ENCODE measurements at places on chromosomes 2 and 18.
A peak's percentile ranks its signal among the peaks of the same experiment; 100 is the strongest.

- DNase-seq = no peak
Observed at GRCh38 chr2:67164771-67165522, 232.2 kb upstream of the ETAA1 start.

- DNase-seq = no peak
Observed at GRCh38 chr2:31266804-31267203, 32.9 kb downstream of the EHD3 start.

DNA sequence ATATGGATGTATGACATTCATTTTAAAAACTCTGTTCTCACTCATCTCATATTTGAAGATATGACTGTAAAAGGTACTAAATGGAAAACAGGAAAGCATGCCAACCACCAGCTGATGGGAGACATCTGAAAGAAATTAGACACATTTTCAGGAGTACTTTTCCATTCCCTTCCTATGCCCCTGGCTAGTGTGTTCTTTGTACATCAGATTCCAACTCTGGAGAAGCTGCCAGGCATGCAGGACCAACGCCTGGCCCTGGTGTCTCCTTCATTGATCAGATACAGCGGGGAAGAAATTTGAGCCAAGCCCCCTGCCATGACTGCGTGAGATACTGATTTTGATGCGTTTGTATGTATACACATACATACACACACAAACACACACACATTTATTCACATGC is 599.0 kb upstream of the SYT4 start:
- no peak for DNase-seq

DNA sequence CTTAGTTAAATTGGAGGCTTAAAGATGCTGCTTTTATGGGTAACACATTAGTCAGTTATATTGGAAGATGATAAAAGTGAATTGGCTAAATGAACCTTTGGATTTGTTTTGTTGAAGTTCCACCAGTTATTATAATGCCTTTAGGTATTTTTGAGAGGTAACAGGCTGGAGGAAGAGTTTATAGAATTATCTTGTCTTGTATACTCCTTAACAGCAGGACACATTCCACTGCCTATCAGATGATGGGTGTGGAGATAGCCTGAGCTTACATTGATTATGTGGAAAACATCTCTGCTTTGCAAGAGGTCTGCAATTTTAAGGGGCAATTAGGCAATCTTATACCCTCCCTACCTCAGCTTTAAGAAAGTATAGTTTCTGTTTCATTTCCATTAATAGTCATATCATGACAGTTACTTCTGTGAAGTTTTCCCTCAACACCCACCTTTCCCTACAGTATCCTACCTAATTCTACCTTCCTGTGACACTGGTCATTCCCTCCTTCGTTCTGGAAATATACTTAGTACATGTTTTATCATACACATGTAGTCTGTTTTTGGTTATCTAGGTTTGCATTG is 403.7 kb upstream of the SPRED2 start:
- no peak for DNase-seq

- DNase-seq = peak; percentile 41
Observed at GRCh38 chr2:29114946-29115609, at the start of gene CLIP4. CLIP4 (plus strand) TSS chr2:29115415; CDS start chr2:29121389, 5,974 bp downstream.

DNA sequence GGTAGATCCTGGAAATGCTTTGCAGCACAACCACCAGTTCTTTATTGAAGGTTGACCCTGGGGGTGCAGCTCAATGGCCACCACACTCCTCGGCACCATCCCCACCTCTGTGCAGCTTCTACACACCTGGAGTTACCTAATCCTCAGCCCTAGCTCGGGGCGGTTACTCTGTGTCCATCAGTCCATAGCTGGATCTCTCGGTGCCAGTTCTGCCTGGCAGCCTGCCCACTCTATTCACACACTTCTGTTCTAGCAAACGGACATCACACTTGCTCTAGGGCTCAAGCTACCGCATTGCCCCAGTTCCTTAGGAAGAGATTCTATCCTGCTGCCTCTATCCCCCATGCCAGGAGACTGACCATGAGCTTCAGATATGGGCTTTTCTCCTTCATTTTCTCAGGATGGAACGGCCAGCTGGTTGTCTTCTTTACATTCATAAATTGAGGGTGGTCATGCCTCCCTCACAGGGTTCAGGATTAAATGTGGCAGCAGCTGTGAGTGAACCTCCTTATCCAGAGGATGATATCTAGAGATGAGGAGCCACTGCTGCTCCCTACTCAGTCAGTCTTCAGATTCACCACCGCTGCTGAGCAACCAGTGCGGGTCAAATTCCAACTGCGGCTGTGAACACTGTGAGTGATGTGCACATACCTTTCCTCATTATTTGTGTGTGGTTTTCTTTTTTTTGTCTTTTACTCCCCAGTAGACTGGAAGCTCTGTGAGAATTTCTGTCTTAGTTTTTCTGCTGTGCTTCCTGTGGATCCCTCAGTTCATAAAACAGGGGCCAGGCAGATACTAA is 66.9 kb upstream of the TRIB2 start:
- no peak for DNase-seq

GRCh38 chr18:59783138-59783537 is 85.9 kb upstream of the CCBE1 start:
- DNase-seq = peak; percentile 36

- DNase-seq = no peak
Observed at GRCh38 chr2:133422931-133423351, 145.3 kb downstream of the NCKAP5 start.

GRCh38 chr2:429575-430254 is 141.8 kb upstream of the ALKAL2 start:
- no peak for DNase-seq

DNA sequence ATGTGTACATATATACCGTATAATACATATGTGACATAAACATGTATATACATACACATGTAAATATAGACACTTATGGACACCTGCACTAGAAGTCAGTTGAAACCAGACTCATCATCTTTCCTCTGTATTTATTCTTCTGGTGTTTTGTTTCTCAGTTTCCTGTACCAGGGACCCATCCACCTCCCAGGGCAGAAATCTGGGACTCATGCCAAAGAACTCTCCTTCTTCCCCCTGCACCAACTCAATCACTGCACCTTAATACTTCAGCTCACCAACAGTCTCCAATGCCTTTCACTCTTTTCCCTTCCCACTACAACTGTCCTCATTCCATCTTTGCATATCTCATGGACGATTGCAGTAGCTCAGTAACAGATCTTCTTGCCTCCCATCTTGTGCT is 428.0 kb downstream of the FBXO15 start:
- DNase-seq = no peak

- DNase-seq = no peak
Observed at GRCh38 chr2:33535421-33535820, 59.0 kb downstream of the RASGRP3 start.

GRCh38 chr2:205086662-205087061 is 541.4 kb downstream of the PARD3B start:
- no peak for DNase-seq

DNA sequence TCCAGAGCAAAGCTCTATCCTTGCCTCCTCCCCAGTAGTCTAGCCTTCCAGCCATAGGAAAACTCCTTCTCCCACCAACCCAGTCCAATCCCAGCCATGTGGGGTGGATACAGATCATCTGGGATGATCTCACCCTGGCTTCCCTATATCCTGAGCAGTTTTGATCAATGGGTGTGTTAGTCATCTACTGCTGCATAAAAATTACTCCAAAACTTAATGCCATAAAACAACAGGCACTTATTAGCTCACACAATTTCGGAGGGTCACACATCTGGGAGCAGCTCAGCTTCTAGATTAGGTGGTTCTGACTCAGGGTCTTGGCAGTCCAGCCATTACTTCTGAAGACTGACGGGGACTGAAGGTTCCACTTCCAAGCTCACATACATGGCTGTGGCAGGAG is 190.4 kb downstream of the SPP2 start:
- no peak for DNase-seq

- no peak for DNase-seq
Observed at GRCh38 chr2:224956706-224957105, 85.6 kb downstream of the DOCK10 start.

DNA sequence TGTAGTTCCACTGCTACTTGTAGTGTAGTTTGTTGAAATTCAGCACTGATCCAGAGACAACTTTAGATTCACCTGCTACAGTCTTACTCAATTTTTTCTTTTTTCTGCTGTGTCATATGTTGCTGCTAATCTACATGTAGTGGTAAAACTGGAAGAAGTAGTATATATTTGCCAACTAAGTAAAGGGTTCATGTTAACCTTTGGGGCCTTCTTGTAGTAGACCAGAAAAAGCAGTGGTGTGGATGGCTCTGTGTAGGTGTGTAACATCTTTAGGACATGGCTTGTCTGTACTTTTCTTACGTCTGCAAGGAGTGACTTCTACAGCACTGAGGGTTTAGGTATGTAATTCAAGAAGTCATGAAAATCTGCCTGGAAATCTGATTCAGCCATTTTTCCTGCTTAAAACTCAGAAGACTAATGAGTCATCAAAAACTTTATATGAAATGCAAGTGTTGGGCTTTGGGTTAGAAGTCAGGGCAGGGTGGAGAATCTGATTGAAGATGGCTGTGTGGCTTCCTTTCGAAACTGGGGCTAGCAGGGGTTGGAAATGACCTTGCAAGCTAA is 8.4 kb downstream of the PTPRM start:
- no peak for DNase-seq

GRCh38 chr18:62716619-62717168 is 1.4 kb downstream of the PHLPP1 start:
- DNase-seq = peak; percentile 51

DNA sequence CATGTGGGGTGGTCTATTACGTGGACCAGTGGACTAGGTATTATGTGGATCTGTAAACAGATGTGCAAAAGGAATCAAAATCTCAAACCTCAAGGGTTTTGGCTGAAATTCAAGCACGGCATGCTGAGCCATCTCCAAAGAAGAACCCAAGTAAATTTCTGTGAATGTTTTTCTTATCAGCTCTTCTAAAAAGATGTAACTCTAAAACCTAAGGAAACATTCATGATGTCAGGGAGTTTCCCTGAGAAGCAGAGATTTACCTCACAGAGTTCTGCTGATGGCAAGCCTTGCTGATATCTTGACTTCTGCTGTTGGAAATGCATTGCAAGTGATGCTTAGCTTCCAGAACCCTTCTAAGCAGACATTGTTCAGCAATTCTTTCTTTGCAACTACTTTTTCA is 21.6 kb downstream of the DSG4 start:
- no peak for DNase-seq

DNA sequence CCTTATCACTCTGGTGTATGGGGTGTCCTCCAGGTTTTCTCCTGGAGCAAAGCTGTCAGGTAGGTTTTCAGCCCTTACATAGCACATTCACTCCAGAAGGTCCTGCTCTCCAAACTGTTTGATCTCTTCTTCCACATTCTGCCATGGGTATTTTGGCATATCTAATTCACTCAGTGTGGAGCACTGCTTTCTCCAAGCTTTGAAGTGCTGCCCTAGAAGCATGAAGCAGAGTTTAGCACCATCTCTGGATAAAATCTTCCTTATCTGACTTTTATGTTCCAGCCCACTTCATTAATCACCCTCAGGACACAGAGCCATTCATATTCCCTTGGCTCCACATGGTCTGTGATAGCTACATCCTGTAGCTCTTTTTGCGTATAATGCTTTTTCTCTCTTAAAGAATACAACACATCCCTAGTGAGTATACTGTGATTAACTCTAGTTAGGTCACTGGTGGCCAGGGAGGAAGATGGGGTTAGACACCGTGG is 56.7 kb upstream of the ARHGAP28 start:
- no peak for DNase-seq

GRCh38 chr2:2586931-2587330 is 255.9 kb upstream of the MYT1L start:
- no peak for DNase-seq

GRCh38 chr2:1653956-1654695 is 90.2 kb downstream of the PXDN start:
- no peak for DNase-seq

DNA sequence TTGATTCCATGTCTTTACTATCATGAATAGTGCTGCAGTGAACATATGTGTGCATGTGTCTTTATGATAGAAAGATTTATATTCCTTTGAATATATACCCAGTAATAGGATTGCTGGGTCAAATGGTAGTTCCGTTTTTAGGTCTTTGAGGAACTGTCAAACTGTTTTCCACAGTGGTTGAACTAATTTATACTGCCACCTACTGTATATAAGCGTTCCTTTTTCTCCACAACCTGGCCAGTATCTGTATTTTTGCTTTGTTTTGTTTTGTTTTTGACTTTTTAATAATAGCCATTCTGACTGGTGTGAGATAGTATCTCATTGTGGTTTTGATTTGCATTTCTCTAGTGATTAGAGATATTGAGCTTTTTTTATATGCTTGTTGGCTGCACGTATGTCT is 641.6 kb downstream of the SUCLG1 start:
- peak; percentile 50 for DNase-seq

- peak; percentile 89 for DNase-seq
Observed at GRCh38 chr2:219388121-219388906, 602 bp upstream of the DNPEP start.

DNA sequence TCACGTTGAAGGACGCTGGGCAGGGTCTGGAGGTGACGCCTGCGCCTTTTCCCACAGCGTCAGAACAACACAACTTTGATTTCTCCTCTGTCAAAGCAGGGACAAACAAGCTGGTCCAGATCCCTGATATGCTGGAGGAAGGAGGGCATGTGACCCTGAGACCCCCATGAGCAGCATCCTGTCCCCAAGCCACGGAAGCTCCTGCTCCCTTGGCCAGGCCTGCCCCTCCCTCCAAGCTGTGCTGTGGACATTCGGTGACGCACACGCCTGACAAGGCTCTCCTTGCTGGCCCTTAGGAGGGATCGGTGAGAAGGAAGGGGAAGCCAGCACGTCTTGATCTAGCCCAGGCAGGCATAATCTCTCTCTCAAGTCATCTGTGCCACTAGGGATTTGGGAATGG is 11.3 kb downstream of the MLPH start:
- DNase-seq = no peak

- no peak for DNase-seq
Observed at GRCh38 chr2:60500861-60501260, 52.6 kb downstream of the BCL11A start.

GRCh38 chr2:33216508-33217182 is 259.8 kb upstream of the RASGRP3 start:
- DNase-seq = no peak

DNA sequence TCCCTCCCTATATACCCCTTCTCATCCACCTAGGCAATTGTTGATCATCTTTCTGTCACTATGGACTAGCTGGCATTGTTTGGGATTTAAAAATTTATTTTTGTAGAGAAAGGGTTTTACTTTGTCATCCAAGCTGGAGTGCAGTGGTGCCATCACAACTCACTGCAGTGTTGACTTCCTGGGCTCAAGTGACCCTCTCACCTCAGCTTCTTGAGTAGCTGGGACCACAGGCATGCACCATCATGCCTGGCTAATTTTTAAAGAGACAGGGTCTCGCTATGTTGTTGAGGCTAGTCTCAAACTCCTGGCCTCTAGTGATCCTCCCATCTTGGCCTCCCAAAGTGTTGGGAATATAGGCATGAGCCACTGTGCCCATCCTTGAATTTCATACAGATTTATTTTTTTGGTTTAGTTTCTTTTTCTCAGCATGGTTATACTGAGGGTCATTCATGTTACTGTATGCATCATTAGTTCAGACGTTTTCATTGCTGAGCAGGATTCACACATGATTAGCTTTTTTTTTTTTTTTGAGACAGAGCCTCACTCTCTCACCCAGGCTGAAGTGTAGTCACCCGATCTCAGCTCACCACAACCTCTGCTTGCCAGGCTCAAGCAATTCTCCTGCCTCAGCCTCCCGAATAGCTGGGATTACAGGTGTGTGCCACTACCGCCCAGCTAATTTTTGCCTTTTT is 8.6 kb upstream of the PCARE start:
- no peak for DNase-seq

- no peak for DNase-seq
Observed at GRCh38 chr2:54626131-54626530, 97.3 kb upstream of the EML6 start.

GRCh38 chr2:88845772-88846661 is 154.5 kb downstream of the RPIA start:
- no peak for DNase-seq

- peak; percentile 89 for DNase-seq
Observed at GRCh38 chr2:199462956-199463692, 5.4 kb upstream of the SATB2 start.

All from KBM-7 (cell line).